ENCODE measurements at places on chromosomes 1 and 21.

- no peak for DNase-seq
Observed at GRCh38 chr21:15775291-15775690, 45.5 kb downstream of the USP25 start.

GRCh38 chr1:93988634-93989350 lies 79.6 kb upstream of the GCLM start:
- no peak for DNase-seq

- no peak for DNase-seq
Observed at GRCh38 chr21:29302359-29302875, 3.7 kb downstream of the BACH1 start.

GRCh38 chr1:173496757-173497320 lies 19.7 kb downstream of the PRDX6 start:
- no peak for DNase-seq

GRCh38 chr1:193270996-193271395 lies 84.6 kb upstream of the B3GALT2 start:
- DNase-seq = no peak

GRCh38 chr1:14926229-14926628 lies 227.3 kb upstream of the TMEM51 start:
- no peak for DNase-seq

- DNase-seq = no peak
Observed at GRCh38 chr21:36200081-36200561, 43.5 kb downstream of the DOP1B start.

- DNase-seq = no peak
Observed at GRCh38 chr1:111202707-111203623, 2.5 kb upstream of the DENND2D start.

- DNase-seq = no peak
Observed at GRCh38 chr1:206829875-206830274, 35.5 kb upstream of the IL20 start.

DNA sequence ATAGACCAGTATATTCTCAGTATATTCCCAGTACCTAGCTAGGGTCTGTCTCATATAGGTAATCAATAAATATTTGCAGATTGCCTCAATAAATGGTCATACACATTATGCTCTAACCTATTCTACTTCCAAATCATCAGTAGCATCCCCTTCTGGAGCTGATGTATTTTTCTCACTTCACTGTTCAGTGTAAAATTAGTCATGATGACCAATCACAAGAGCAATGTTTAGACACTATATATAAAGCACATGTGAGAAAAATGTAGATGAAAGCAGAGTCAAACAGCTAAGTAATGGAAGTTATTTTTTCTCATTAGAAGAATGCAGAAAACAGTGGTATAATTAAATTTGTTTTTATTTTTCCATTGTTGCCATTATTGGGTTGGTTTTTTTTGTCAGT lies 34.7 kb downstream of the EPRS1 start:
- no peak for DNase-seq

DNA sequence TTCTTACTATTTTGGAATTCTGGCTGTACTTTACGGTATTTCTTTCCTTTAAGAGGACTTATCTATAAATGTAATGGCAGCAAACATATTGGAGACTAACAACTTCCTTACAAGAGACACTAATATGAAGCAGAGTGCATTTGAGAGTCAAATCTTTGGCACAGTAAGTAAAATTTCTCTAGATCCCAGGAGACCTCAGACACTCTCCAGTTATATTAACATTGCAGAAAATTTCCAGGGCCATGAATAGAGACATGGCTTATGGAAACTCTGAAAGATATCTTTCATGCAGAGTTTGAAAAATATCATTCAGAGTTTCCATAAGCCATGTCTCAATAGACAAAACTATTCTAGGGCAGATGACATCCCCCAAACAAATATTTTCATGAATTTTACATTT lies 51.2 kb downstream of the IL23R start:
- no peak for DNase-seq

GRCh38 chr1:214823311-214824117 lies 220.5 kb downstream of the CENPF start:
- no peak for DNase-seq

DNA sequence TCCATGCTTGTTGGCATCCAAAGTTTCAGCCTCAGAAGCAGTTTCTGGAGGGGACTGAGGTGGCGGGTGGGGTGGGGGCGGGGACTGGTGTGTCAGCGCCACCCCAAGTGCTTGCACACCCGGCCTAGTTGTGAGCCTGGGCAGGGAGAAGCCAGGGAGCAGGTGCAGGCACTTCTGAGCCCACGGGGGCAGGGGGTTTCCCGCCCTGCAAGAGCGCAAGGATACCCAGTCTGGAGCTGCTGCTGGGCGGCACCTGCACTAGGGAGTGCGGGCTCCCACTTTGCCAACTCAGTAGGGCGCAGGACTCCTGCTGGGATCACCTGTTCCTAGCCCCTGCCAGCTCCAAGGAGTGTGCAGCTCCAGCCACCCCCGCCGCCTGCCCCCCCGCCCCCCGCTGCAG lies 33.5 kb downstream of the MAGI3 start:
- DNase-seq = no peak

DNA sequence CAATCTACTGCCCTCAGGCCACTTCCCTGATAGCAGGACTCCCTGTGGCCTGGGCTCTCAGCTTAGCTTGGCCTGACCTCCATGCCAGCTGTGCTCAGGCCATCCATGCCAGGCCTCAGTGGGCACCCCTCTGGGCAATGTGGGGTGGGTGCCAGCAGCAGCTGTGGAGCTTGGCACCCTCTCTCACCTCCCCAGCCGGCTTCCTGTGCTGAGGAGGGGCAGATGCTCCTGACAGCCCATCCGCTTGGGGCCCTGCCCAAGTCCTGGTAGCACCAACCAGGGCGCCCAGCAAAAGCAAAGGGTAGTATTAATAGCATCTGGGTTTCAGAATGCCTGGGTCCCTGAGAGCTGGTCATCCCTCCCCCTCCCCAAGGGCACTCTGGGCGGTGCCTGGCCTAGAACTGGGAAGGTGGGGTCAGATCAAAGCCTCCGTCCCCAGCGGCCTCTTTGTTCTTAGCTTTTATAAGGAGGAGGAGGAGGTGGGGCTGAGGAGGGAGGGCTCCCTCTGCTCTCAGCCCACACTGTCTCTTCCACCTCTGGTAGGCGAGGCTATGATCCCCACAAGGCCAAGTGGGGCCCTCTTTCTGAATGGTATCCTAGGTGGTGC lies 6.1 kb downstream of the EFNA4 start:
- DNase-seq = no peak

GRCh38 chr1:215660259-215660658 lies 93.2 kb downstream of the KCTD3 start:
- DNase-seq = no peak

DNA sequence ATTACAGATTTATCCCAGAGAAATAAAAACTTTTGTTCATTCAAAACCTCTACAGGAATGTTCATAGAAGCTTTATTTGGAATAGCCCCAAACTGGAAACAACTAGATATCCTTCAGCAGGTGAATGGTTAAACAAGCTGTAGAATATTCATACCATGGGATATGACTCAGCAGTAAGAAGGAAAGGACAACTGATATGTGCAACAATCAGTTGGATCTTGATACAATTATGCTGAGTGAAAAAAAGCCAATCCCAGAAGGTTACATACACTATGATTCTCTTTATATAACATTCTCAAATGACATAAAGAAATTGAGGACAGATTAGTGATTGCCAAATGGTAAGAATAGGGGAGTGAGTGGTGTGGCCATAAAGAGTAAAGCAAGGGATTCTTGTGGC lies 376.7 kb downstream of the S1PR1 start:
- no peak for DNase-seq

- no peak for DNase-seq
Observed at GRCh38 chr1:67850611-67851075, 17.4 kb upstream of the GNG12 start.

DNA sequence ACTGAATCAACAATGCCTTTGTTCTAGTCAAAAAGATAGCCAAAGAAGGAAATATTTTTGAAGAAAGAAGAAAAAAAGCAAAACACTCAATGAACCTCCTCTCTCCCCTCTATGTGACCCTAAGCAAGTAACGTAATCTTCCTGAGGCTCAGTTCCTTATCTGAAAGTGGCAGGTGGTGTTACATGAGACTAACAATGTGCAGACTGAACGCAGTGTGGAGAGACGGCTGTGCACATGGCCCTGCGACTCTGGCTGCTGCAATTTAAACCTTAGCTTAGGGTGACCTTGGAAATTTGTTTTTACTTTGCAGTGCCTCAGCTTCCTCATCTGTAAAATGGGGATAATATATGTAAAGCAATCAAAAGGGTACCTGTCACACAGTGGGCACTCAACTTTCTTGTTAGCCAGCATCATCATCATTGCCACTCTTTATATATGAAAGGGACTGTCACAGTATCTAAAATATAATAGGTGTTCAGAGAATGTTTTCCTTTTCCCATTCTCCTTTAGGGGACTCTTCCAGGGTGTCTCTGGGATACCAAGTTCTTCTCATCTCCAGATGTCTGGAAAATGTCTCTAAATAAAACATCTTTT lies 100.1 kb upstream of the JUN start:
- DNase-seq = no peak

GRCh38 chr1:192167011-192167410 lies 8.7 kb downstream of the RGS18 start:
- no peak for DNase-seq

GRCh38 chr1:182680901-182681567 lies 3.4 kb downstream of the RGS8 start:
- no peak for DNase-seq

DNA sequence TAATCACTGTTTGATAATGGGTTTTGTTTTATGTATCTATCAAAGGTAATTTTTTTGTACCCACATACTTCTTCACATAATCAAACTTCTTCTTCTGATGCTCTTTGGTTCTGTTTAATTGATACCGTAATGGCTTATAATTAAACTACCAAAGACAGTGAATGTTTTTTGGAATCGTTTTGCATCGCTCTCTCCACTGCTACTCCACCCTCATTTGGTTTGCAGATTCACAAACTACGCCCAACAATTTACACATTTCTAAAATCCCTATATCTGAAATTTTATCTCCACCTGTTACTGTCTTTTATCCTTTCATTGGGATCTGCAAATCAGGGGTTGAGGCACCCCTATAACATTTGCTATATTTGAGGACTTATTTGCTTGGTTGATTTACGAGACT lies 319.6 kb downstream of the RWDD3 start:
- no peak for DNase-seq

GRCh38 chr21:15686506-15686905 lies 43.3 kb upstream of the USP25 start:
- no peak for DNase-seq

GRCh38 chr1:9626201-9626608 lies 25.3 kb upstream of the PIK3CD start:
- no peak for DNase-seq

GRCh38 chr1:179175011-179175841 lies 54.3 kb downstream of the ABL2 start:
- no peak for DNase-seq

DNA sequence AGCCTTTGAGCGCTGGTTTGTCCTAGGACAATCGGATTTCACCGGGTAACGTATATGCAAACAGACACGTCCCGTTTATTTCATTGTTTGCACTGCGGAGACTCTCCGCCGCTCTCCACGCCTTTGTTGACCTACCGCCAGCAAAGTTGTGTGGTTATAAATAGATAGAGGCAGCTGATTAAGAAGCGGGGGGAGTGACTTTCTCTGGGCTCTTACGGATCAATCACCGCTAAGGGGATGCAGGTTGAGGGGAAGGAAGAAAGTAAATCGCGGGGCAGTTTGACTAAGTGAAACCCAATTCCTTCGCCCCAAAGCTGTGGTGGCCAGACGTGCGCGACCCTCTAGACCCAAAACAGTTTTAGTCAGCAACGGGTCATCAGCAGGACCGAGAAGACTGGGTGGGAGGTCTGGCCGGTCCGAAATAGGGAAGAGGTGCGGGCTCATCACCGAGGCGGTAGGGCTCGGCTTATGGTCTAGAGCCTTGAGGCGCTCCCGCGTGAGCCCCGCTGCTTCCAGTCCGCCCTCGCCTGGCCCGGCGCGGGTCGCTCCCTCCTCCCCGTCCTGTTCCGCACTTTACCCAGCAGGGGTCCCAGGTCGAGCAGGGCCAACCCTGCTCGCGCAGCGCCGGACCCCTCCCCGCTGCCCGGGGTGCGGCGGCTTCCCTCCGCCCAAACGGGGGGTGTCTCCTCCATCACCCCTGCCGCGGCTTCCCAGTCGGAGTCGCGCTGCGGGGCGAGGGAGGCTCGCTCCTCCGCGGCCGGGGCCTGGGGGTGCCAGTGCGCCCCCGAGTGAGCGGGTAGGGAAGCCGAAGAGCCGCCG lies 120.8 kb upstream of the RRP15 start:
- DNase-seq = no peak

DNA sequence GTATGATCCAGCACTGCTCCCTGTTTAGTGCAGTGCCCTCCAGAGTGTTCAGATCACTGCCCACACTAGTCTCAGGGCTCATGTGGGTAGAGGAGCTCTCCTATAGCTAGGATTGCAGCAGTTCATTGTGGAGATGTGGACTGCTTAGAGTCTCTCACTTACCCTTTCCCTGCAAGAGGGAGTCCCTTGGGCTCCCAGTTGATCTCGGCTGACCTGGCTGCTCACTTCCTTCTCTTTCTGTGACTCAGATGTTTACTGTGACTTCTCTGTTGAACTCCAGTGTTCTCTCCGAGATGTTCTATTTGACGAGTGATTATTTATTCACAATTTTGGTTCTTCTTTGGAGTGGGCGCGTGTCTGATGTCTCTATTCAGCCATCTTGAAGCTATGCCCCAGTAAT lies 141.9 kb downstream of the PTBP2 start:
- DNase-seq = no peak

DNA sequence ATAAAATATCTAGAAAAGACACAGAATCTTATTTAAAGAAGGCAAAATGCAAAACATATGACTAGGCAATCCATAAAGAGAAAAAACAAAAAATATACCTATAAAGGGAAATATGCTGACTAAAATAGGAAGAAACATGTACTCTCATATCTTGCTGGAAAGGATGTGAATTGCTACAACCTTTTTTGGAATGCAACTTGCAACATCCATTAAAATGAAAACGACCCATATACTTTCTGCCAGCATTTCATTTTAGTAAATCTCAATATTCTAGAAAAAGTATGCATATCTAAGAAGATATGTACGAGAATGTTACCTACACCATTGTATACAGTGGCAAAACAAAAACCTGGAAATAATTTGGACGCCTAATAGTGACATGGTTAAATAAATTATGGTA lies 56.6 kb downstream of the EDEM3 start:
- no peak for DNase-seq

DNA sequence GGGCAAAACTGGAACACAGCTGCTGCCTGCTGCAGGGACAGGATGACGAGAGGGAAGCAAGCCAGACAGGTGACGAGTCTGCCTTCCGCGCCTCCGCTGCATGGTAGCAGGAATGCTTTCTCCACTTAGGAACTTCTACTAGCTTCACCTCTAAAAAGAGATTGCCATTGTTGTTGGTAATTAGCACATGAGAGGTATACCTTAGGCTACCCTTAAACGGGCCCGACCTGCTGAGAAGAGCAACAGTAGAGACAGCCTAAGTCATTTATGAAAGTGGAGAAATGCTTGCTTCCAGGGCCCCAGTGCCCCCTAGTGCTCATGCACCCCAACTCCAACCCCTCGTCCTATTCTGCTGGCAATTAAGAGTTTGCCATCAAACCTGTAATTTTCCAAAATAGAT lies 96.9 kb upstream of the AKT3 start:
- no peak for DNase-seq

- DNase-seq = no peak
Observed at GRCh38 chr1:40300651-40301050, 16.4 kb downstream of the COL9A2 start.

Data from NCI-H1417 treated with DMSO at 0.1 percent for 48 hours (cell line).